LHCN-M2 (cell line): ENCODE measurements at places on chromosomes 5 and 9. TPM values are rescaled to one million over a fixed set of nuclear protein-coding genes. Genes with fewer than 3 reads are reported as not detected.
A peak's percentile ranks its signal among the peaks of the same experiment; 100 is the strongest.

GRCh38 chr5:147831465-147831864, at the start of gene SPINK1:
Gene SPINK1, minus strand, starts transcription at chr5:147831671. Its CDS starts 94 bp downstream, at chr5:147831577.
- no peak for DNase-seq

GRCh38 chr9:26677965-26678706, 214.5 kb downstream of the CAAP1 start:
- no peak for DNase-seq

- DNase-seq = peak; percentile 87
These were observed 11.1 kb downstream of the FGF1 start for GRCh38 chr5:142674531-142675469.

- no peak for DNase-seq
These were observed 500.2 kb downstream of the SPOCK1 start for GRCh38 chr5:136998854-136999357.

GRCh38 chr9:2208465-2208864, 193.3 kb downstream of the SMARCA2 start:
- DNase-seq = no peak

GRCh38 chr5:33800241-33800950, 91.4 kb downstream of the ADAMTS12 start:
- DNase-seq = no peak

PCDHA9 gene
- 0.06 TPM in 1 of 2 replicates, not detected in the other for total RNA-seq
